ENCODE measurements at places on chromosomes 3 and 15. TPM values are rescaled to one million over a fixed set of nuclear protein-coding genes. Genes with fewer than 3 reads are reported as not detected.

AADACL2 gene
- total RNA-seq, result 1.3 TPM

IL17RB gene
- 37.5 TPM for total RNA-seq

CCR9 gene
- total RNA-seq, result 2.1 TPM

PRICKLE2 gene
- total RNA-seq, result 15.7 TPM

CTXN2 gene
- total RNA-seq, result not detected

GRCh38 chr15:66043264-66043663, 174.0 kb downstream of the RAB11A start:
- no peak for DNase-seq
- no peaks in the 10 kb centered on the region for H3K27me3 ChIP-seq
- H3K4me3 ChIP-seq, result no peak overlapping the region
- no peak overlapping the region for H3K27ac ChIP-seq

GRCh38 chr15:89999676-90000185, 1.4 kb upstream of the ZNF710 start:
- no peaks in the 10 kb centered on the region for H3K27me3 ChIP-seq
- peak overlapping the region; percentile 82 for H3K27ac ChIP-seq
- no peaks in the 10 kb centered on the region for H3K4me1 ChIP-seq
- H3K4me3 ChIP-seq, result peak overlapping the region; percentile 60
- no peak for DNase-seq
- no peaks in the 10 kb centered on the region for H3K36me3 ChIP-seq

- no peaks in the 10 kb centered on the region for H3K36me3 ChIP-seq
- H3K27me3 ChIP-seq, result no peaks in the 10 kb centered on the region
- no peaks in the 10 kb centered on the region for H3K4me1 ChIP-seq
- DNase-seq, result no peak
- no peak overlapping the region for H3K27ac ChIP-seq
- H3K4me3 ChIP-seq, result no peak overlapping the region
Measured at GRCh38 chr3:27174530-27174929, 194.7 kb downstream of the NEK10 start.

GRCh38 chr15:82537351-82537908, 2.8 kb downstream of the RPS17 start:
- no peaks in the 10 kb centered on the region for H3K4me1 ChIP-seq
- no peak for DNase-seq
- H3K27ac ChIP-seq, result no peak overlapping the region
- no peak overlapping the region for H3K4me3 ChIP-seq
- H3K27me3 ChIP-seq, result no peaks in the 10 kb centered on the region

DNA sequence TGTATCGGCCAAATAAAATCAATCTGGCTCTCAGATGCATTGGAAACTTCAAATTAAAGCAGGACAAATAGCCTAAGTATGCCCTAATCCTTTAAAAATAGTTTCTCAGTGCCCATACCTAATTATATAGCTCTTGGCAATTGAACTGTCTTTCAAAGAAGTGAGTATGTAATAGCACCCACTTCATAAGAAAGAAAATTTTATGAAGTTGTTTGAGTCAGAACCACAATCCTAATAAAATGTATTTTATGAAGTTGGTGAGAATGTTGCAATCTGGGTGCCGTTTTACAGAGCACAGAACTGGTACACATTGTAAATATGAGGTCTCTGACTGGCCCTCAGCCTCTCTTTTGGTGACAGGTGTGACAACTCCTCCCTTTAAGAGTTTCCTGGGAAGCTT, 45.4 kb downstream of the EPHB1 start:
- no peaks in the 10 kb centered on the region for H3K27me3 ChIP-seq
- H3K4me1 ChIP-seq, result no peaks in the 10 kb centered on the region
- H3K4me3 ChIP-seq, result no peak overlapping the region
- H3K36me3 ChIP-seq, result no peaks in the 10 kb centered on the region

DNA sequence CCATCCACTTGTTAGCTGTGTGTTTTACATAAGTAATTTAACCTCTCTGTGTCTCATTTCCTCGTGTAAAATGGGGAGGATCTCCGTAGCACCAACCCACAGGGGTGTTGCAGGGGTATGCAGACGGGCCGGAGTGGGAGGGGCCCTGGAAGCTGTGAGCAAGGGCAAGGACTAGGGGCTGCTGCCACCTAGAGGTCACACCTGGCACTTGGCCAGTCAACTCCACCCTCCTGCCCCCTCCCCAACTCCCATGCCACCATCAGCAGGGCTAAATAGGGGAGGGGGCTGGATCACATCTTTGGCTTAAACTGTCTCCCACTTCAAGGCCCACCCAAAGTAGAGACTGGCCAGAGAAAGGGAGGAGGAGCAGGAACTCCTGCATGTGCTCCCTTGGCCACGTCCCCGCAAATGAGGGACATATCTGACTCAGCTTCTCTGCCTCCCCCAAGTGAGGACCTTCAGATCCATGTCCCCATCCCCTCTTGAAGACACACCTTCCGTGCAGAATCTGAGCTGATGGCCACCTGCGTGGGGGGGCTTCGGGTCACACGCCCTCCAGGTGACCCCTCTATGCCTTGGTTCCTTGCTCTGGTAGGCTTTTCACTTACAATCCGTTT, 2.6 kb downstream of the CCDC9B start:
- no peaks in the 10 kb centered on the region for H3K27me3 ChIP-seq
- peak; percentile 90 for DNase-seq
- H3K27ac ChIP-seq, result peak overlapping the region; percentile 31
- peaks cover 14% of the 10 kb centered on the region for H3K36me3 ChIP-seq
- H3K4me1 ChIP-seq, result peaks cover 4% of the 10 kb centered on the region

DNA sequence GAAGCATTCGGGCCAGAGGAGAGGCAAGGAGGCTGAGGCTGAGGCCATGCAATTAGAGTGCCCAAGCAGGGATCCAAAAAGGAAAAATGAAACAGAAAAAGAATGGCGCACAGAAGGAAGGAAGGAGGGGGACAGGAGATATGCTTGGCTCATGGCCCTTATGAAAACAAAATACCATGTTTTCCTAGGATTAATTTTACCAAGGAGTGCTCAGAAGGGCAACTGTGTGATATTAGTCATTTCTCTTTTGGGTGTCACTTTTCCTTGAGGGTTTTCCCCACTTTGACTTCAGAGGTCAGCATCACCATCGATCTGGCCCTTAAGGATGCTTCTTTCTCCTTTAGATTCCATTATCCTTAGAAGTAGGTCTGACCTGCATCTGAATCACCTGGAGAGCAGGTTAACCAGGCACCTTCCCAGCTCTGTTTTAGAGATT, 1.4 kb downstream of the PARP14 start:
- peaks cover 8% of the 10 kb centered on the region for H3K4me1 ChIP-seq
- peak overlapping the region; percentile 99 for H3K27ac ChIP-seq
- H3K4me3 ChIP-seq, result peak overlapping the region; percentile 100
- DNase-seq, result no peak
- no peaks in the 10 kb centered on the region for H3K36me3 ChIP-seq

All from Peyer's patch (tissue), 4 donors.